T-helper 17 cell (primary cell): ENCODE measurements at places on chromosomes 2 and 18. TPM values are rescaled to one million over a fixed set of nuclear protein-coding genes. Genes with fewer than 3 reads are reported as not detected.

DNA sequence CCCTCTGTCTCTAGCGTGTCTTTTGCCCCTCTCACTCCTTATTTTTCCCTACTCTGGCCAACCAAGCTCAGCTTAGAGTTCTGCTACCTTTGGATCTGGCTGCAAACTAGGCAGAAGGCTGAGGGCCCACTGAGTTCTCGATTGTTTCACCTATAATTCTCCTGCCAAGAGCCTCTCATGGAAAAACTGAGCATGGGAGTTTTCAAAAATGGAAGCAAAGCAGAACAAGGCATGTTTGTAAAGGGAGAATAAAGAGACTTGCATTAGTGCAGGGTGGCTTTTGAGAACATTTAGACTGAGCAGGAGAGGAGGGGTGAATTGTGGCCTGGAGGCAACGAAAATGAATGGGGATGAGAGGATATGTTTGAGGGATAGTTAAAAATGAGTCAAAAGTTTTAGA lies 45.9 kb downstream of the FSHR start:
- no peak for DNase-seq

GRCh38 chr2:39225567-39225966 lies 18.2 kb downstream of the CDKL4 start:
- no peak for DNase-seq

DNA sequence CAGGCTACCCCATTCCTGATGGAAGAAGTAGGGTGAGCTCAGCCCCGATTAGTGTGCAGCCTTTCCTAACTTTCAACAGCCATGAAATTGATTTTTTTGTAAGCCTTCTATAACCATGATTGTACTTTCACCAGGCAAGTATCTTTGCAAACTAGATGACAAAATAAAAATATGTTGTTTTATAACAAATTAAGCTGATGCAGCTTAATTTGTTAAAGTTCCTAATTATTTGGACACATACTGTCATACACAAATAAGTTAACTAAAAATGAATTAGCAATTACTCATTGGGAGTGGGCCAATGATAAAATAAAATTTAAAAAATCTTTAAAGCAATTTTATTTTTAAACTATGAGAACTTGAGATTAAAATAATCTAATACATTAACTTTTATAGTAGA lies 113.1 kb upstream of the FANCL start:
- no peak for DNase-seq

- DNase-seq: no peak
Observed at GRCh38 chr2:233819884-233820773, 34.2 kb downstream of the HJURP start.

DNA sequence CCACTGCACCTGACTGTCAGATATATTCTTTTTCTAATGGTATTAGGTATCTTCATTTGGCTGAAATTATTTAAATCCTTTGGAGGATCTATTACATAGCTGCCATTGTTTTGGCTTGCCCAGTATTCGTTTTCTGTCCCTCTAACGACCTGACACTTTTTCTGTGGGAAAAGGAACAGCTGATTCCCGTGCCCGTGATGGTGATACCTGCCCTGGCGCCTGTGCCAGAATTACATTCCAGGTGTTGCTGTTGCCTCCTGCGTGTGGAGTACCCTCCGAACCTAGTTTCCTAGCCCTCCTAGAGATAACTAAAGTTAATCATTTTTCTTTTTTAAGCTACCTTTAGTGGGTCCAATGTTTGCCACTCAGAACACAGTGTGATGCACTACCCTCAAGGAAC lies 14.0 kb downstream of the HOXD1 start:
- DNase-seq: no peak

GRCh38 chr2:43219383-43220228 lies 6.8 kb downstream of the ZFP36L2 start:
- peak; percentile 56 for DNase-seq

ANO7 gene
- 0.16 TPM for total RNA-seq
